ENCODE measurements at places on chromosomes 5 and 9.

- DNase-seq: no peak
These were observed 362.0 kb downstream of the SPOCK1 start for GRCh38 chr5:137136991-137137632.

GRCh38 chr5:73222173-73222572, 49.2 kb downstream of the TMEM174 start:
- DNase-seq: no peak

GRCh38 chr5:164002628-164003027, 497.2 kb downstream of the MAT2B start:
- no peak for DNase-seq

- no peak for DNase-seq
These were observed 3.9 kb downstream of the ALAD start for GRCh38 chr9:113397203-113397631.

- DNase-seq: no peak
These were observed 42.3 kb downstream of the CAMK4 start for GRCh38 chr5:111266491-111266890.

All from NCI-H460 (cell line).